ENCODE measurements at places on chromosomes 7 and 10.
A peak's percentile ranks its signal among the peaks of the same experiment; 100 is the strongest.

- H3K4me3 ChIP-seq: no peak overlapping the region
- no peak for DNase-seq
- no peak overlapping the region for H3K27ac ChIP-seq
- no peaks in the 10 kb centered on the region for H3K36me3 ChIP-seq
- no peaks in the 10 kb centered on the region for H3K27me3 ChIP-seq
Measured at GRCh38 chr7:55502124-55502857, 70.0 kb downstream of the VOPP1 start.

DNA sequence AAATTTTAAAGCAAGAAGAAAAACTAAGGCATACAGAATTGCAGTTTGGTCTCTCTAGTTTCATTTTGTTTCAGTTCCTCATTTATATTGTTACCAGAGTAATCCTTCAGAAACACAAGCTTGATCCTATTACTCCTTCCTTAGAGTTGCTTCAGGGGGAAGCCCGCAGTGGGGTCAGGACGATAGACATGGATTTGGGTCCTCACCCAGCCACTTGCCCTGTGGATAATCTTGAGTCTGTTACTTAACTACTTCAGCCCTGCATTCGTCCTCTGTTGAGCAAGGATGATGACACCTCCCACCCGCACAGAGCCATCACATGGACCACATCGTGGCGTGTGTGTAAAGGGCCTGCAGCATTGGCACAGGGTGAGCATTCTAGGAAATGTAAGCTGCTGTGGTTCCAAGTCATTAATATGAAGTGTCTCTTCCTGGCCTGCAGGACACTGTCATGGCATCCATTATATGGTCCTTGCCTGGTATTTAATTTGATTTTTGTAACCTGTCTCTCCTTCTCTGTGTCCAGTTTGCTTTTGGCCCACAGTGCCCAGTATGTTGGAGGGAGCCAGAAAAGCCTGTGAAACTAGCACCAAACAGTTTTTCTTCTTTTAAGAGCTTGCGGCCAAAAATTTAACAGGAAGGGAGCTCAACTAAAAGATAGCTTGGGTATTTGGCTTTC, 111.2 kb downstream of the EEPD1 start:
- no peaks in the 10 kb centered on the region for H3K27me3 ChIP-seq
- peaks cover 2% of the 10 kb centered on the region for H3K4me1 ChIP-seq
- no peak overlapping the region for H3K27ac ChIP-seq
- no peak for DNase-seq

DNA sequence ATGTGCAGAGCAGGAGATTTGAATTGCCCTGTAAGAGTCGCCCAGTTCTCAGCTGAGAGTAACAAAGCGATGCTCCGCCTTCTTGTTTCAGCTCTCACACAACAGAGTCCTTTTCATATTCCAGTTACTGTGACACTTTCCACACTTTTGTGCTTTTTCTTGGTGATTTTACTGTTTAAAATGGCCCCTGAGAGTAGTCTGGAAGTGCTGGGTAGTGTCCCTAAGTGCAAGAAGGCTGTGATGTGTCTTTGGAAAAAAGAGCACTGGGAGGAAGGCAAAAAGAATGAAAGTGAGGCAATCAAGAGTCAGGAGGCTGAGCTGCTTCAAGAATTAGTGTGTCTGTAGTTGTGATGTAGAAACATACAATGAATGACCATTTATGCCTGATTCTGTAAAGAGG, 201.2 kb upstream of the SEMA3E start:
- H3K27me3 ChIP-seq: no peaks in the 10 kb centered on the region
- no peaks in the 10 kb centered on the region for H3K36me3 ChIP-seq
- DNase-seq: peak; percentile 17
- H3K4me1 ChIP-seq: peaks cover 3% of the 10 kb centered on the region

- no peak overlapping the region for H3K4me3 ChIP-seq
- H3K36me3 ChIP-seq: no peaks in the 10 kb centered on the region
- no peaks in the 10 kb centered on the region for H3K27me3 ChIP-seq
- DNase-seq: no peak
Measured at GRCh38 chr10:123935680-123936079, 44.1 kb upstream of the CPXM2 start.

DNA sequence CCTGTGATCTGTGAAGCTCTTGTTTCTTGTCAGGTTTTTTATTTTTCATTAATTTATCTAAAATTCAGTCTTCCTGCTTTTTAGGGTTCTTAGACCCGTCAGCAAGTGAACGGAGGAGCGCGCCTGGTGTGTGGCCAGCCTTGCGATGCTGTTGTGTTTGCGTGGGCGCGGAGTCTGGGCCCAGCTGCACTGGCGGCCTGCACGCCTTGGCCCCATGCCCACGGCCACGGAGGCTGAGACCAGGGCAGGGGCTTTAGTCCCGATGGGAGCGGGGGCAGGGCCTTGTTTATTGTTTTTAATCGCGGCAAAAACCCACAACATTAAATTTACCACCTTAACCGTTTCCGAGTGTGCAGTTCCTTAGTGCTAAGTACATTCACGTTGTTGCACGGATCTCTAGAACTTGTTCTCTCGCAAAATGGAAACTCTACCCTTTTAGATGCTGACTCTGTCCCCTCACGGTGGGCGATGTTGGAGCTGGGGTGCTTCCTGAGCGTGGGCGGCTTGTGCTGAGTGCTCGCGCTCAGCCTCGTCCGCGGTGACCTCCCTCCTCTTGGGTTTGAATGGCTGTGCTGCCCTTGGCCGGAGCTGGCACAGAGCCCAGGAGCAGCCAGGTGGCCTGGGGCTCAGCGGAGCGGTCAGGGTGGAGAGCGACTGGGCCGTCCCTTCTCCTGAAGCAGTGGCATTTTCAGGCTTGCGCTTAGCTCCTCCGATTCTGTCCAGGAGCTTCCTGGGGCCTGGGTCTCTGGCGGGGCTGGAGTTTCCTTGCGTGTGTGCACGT, 69.1 kb downstream of the INPP5A start:
- DNase-seq: no peak
- no peaks in the 10 kb centered on the region for H3K36me3 ChIP-seq
- no peaks in the 10 kb centered on the region for H3K4me1 ChIP-seq
- no peak overlapping the region for H3K4me3 ChIP-seq

- no peaks in the 10 kb centered on the region for H3K36me3 ChIP-seq
- H3K4me3 ChIP-seq: no peak overlapping the region
- no peaks in the 10 kb centered on the region for H3K4me1 ChIP-seq
- no peak for DNase-seq
Measured at GRCh38 chr10:24393201-24393600, 184.3 kb downstream of the KIAA1217 start.

GRCh38 chr7:105580022-105580740, 1.1 kb downstream of the EFCAB10 start:
- DNase-seq: peak; percentile 68
- H3K4me1 ChIP-seq: no peaks in the 10 kb centered on the region
- no peaks in the 10 kb centered on the region for H3K36me3 ChIP-seq
- no peak overlapping the region for H3K27ac ChIP-seq
- no peak overlapping the region for H3K4me3 ChIP-seq
- H3K27me3 ChIP-seq: no peaks in the 10 kb centered on the region

DNA sequence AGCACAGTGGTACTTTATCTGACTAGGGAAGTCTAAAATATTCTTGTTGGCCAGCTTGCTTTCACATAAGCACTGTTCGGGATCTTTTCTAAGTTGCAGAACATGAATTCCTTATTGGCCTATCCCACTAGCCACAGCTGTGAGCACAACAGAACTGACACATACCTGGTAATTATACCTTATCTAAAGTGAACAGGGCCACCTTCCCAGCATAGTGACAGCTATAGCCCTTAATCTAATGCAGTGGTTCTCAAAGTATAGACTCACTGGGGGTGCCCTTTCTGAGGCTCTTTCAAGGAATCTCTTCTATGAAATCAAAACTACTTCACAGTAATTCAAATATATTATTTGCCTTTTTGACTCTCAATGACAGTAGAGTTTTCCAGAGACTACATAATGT, 184.7 kb upstream of the KAT6B start:
- DNase-seq: no peak
- H3K4me1 ChIP-seq: no peaks in the 10 kb centered on the region
- H3K4me3 ChIP-seq: no peak overlapping the region

- no peak for DNase-seq
- H3K4me3 ChIP-seq: no peak overlapping the region
- H3K36me3 ChIP-seq: no peaks in the 10 kb centered on the region
- H3K4me1 ChIP-seq: no peaks in the 10 kb centered on the region
Measured at GRCh38 chr7:34973400-34973760, 63.9 kb downstream of the DPY19L1 start.

GRCh38 chr10:124142960-124143359, 49.6 kb upstream of the CHST15 start:
- H3K4me3 ChIP-seq: no peak overlapping the region
- H3K27ac ChIP-seq: no peak overlapping the region
- H3K27me3 ChIP-seq: no peaks in the 10 kb centered on the region
- no peaks in the 10 kb centered on the region for H3K4me1 ChIP-seq

DNA sequence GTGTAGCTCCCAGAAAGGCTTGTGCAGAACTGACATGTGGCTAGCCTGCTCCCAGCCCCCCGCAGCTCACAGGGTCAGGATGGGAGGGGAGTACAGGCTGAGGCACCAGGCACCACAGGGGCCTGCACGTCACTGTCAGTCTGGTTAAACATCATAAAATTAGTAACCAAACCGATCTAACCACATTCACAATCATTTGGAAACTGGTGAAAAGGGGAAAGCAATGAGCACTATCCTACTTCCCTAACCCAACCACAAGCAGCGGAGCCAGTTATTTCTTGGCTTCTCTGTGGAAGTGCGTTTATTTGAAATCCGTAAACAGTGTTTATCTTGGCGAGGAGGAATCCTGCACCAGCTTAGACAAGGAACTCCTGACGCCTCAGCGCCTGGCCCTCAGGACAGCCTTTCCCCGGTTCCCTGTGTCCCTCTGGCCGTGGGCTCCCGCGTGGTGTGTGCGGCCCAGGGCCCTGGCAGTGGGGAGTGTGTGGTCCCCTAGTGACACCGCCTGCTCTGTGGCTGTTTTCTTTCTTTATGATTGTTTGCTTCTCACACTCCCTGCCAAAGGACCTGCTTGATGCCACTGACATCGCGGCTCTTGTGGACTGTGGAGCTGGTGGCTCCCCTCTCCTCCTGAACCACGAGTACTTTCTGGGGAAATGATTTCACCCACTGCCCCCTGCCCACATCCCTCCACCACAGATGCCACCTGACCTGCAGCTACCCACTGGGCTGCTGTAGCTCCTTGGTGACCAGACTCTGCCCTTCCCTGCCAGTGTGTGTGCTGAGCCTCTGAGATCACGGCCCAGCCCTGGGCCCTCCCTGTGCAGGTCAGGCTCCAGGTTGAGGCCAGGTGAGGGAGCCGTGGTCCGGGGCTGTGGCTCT, 38.0 kb downstream of the INPP5A start:
- H3K36me3 ChIP-seq: no peaks in the 10 kb centered on the region
- H3K27ac ChIP-seq: no peak overlapping the region
- no peak for DNase-seq
- H3K4me3 ChIP-seq: no peak overlapping the region
- H3K27me3 ChIP-seq: no peaks in the 10 kb centered on the region
- peaks cover 7% of the 10 kb centered on the region for H3K4me1 ChIP-seq

DNA sequence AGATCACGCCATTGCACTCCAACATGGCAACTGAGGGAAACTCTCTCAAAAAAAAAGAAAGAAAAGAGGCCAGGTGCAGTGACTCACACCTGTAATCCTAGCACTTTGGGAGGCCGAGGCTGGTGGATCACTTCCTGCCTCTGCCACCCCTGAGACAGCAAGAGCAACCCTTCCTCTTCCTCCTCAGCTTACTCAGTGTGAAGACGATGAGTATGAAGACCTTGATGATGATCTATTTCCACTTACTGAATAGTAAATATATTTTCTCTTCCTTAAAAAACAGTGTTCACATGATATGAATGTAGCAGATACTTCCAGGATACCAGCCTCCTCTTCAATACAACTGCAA, 2.1 kb upstream of the ZKSCAN1 start:
- H3K36me3 ChIP-seq: no peaks in the 10 kb centered on the region
- DNase-seq: no peak
- no peak overlapping the region for H3K4me3 ChIP-seq
- no peak overlapping the region for H3K27ac ChIP-seq
- H3K27me3 ChIP-seq: no peaks in the 10 kb centered on the region
- no peaks in the 10 kb centered on the region for H3K4me1 ChIP-seq

DNA sequence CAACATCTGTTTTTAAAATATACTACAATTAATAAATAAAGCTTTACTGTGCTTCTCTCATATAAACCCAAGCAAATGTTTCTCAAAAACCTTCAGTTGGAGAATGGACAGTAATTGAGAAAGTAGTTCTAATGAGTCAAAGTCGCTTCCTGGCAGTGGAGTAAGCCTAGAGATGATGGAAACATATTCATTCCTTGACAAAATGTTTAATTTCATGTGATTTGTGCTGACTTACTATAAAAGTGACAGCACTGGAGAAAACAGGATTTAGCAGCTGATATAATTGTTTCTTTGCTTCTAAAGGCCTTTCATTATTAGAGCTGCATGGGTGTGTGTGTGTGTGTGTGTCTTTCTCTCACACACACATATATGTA, 9.0 kb downstream of the ELMO1 start:
- H3K36me3 ChIP-seq: no peaks in the 10 kb centered on the region
- H3K4me3 ChIP-seq: no peak overlapping the region
- H3K27me3 ChIP-seq: no peaks in the 10 kb centered on the region
- DNase-seq: no peak
- peaks cover 4% of the 10 kb centered on the region for H3K4me1 ChIP-seq

DNA sequence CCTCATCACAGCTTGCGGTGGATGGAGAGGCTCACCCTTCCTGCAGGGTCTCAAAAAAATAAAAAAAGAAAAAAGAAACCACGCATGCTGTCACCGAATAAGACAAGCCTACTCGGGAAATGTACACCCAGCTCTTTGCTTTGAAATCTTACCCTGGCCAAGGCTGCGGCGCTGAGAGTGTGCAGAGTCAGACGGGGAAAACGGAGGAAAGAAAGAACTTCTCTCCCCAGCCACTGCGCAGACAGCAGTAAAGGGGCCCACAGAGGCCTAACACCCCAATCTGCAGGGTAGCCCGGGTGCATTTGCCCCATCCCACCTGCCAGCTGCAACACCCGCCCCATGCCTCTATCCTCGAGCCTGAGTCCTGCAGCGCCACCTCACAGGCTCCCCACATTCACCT, 14.8 kb downstream of the SLIT1 start:
- no peak overlapping the region for H3K27ac ChIP-seq
- no peak overlapping the region for H3K4me3 ChIP-seq
- no peaks in the 10 kb centered on the region for H3K36me3 ChIP-seq
- no peaks in the 10 kb centered on the region for H3K27me3 ChIP-seq
- H3K4me1 ChIP-seq: no peaks in the 10 kb centered on the region
- DNase-seq: no peak

GRCh38 chr10:118175148-118175547, 128.4 kb upstream of the RAB11FIP2 start:
- no peaks in the 10 kb centered on the region for H3K27me3 ChIP-seq
- no peaks in the 10 kb centered on the region for H3K36me3 ChIP-seq
- H3K4me1 ChIP-seq: no peaks in the 10 kb centered on the region
- no peak overlapping the region for H3K27ac ChIP-seq
- no peak for DNase-seq

GRCh38 chr10:91198781-91199180, 21.7 kb upstream of the PCGF5 start:
- H3K36me3 ChIP-seq: no peaks in the 10 kb centered on the region
- no peak overlapping the region for H3K4me3 ChIP-seq
- no peaks in the 10 kb centered on the region for H3K27me3 ChIP-seq
- H3K27ac ChIP-seq: no peak overlapping the region

- H3K4me3 ChIP-seq: no peak overlapping the region
- peaks cover 5% of the 10 kb centered on the region for H3K4me1 ChIP-seq
- H3K27ac ChIP-seq: no peak overlapping the region
- H3K27me3 ChIP-seq: no peaks in the 10 kb centered on the region
- no peak for DNase-seq
Measured at GRCh38 chr7:135971366-135971725, 5.8 kb downstream of the MTPN start.

Measured in mesendoderm (in vitro differentiated cells).